ENCODE measurements at places on chromosomes 11 and 22. TPM values are rescaled to one million over a fixed set of nuclear protein-coding genes. Genes with fewer than 3 reads are reported as not detected.

DNA sequence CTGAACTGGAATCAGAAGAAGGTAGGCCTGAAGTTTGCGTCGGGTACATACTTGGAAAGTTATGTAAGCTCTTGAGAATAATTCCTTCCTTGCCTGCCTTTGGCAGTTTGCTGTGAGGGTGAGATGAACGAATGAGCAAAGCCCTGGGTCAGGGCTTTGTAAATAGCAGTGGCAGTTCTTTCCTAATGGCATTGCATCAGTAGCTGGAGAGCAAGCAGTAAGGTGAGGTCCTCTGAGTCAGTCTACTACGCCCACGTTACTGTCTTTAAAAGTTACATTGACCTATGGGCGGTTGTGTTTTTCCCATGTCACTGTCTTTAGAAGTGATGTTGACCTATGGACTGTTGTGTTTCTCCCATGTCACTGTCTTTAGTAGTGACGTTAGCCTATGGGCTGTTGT is 179.1 kb upstream of the E2F8 start:
- DNase-seq: no peak

DNA sequence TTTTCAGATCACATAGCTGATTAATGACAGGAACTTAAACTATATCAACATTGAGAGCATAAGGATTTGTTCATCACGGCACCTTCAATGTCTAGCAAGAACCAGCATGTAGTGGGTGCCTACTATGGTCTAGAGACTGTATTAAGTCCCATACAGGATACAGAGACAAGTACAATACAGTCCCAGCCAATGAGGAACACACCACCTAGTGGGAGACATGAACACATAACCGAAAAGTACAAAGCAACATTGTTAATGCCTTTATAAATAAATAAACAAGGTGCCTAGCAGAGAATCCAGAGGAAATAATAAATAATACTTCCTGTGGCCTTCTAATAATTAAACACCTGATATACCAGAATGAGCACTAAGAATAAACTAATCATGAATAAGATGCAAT is 87.7 kb upstream of the OPCML start:
- no peak for DNase-seq

DNA sequence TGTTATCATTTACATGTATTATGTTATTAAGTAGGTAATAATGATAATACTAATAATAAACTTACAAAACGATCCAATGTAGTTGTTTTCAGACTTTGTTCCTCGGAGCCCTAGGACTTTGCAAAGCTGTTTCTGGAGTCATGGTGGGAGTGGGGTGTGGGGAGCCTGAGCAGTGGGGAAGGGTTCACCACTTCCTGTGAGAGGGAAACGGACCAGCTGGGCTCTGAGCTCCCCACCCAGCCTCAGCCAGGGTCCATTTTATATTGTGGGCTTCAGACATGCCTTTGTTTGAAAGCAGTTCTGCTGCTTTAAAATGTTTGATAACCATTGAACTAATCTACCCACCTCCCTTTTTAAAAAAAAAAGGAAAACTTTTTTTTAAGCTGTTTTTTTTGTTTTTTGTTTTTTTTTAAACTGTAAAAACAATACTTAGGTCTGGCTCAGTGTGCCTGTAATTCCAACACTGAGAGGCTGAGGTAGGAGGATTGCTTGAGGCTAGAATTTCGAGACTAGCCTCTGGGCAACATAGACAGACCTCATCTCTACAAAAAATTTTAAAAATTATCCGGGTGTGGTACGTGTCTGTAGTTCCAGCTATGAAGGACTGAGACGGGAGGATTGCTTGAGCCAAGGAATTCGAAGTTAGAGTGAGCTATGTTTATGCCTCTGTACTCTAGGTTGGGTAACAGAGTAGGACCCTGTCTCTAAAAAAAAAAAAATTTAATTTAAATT is 7.0 kb downstream of the SERPING1 start:
- DNase-seq: no peak

- DNase-seq: no peak
These were observed 227.0 kb upstream of the POU2AF2 start for GRCh38 chr11:111018566-111018965.

DNA sequence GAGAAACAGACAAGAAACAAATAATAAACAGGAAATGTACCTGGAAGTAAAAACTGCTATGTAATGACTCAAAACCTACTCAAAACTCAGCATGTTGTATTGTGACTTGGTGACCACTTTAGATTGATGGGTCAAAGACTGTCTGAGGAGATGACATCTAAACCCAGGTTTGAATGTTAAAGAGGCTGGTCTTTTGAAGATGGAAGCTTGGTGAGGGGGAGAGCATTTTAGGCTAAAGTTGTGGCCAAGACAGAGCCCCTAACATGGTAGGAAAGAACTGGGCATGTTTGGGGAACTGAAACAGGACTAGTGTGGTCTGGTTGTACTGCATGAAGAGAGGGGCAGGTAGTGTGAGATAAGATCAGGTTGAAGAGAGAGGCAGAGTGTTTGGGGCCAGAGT is 85.3 kb upstream of the MYO18B start:
- DNase-seq: no peak

DNA sequence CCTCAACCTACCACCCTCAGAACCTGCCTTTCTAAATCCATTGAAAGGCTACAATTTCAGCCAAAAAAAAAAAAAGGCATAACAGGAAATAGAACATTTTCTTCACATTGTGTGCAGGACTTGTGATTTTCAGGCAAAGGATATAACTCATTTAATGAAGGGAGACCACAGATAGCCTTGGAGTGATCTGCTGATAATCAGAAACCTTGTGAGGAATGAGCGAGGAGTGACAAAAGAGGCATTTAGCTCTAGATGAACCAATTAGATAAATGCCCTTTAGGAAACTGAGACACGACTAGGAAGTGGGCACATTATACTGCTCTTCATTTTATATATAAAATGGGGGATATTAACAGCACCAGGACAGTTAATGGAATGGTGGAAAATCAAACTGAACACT is 216.5 kb upstream of the GRIA4 start:
- DNase-seq: no peak

DNA sequence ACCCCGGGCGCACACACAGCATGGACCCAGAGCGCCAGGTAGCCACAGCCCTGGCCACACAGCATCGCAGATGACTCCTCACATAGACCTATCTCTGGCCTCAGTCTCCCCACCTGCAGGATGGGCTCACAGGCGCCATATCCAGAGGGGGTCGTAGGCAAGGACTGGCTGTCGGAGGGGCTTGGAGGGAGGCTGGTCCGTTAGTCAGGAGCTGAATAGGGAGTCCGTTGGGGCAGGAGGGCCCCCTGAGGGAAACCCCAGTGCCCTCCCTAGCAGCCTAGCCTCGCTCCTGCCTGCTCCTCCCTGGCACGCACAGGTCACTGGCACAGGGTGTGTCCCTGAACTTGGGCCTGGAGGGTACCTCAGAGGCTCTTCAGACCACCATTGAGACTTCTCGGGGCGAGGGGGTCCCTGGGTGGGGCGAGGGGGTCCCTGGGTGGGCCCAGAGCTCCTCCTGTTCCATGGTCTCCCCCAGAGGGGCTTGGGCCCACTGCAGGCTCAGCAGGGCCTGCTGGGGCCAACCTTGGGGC is 2.0 kb downstream of the PLXNB2 start:
- DNase-seq: no peak

- no peak for DNase-seq
These were observed 440.3 kb downstream of the ETS1 start for GRCh38 chr11:128146926-128147605.

GRCh38 chr22:50329236-50329635 is 2.4 kb upstream of the DENND6B start:
- DNase-seq: no peak

- peak; percentile 70 for DNase-seq
These were observed 77.2 kb upstream of the AKIP1 start for GRCh38 chr11:8833568-8834315.

DNA sequence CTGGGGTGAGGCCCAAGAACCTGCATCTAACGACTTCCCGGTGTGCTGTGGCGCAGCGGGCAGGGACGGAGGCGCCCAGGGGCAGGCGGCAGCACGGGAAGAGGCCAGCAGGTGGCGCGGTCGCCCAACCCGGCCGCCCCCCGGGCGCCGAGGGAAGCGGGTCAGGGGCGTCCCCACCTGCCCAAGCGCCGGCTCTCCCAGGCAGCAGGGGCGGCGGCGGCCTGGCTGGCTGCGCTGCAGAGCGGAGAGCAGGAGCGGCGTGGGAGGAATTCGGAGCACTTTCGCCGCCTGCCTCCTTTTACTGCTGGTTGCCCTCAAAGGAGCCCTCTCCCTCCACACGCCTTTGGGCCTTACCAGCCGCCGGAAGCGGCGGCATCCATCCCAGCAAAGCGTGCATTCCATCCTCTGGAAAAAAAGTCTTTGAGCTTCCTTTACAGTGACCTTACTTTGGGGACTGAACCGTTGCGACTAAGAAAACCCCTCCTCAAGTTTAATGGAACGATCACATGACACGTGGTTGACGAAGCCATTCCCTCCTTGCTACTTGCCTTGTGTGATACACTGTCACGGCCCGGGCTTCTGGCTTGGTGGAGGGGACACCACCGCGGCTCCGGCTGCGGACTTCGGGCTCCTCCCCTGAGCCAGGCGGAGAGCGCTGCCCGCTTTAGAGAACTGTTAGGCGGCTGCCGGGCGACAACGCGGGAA is 106.8 kb upstream of the CLMP start:
- DNase-seq: peak; percentile 93

- no peak for DNase-seq
These were observed 120.1 kb upstream of the LRRC4C start for GRCh38 chr11:41579546-41579945.

DNA sequence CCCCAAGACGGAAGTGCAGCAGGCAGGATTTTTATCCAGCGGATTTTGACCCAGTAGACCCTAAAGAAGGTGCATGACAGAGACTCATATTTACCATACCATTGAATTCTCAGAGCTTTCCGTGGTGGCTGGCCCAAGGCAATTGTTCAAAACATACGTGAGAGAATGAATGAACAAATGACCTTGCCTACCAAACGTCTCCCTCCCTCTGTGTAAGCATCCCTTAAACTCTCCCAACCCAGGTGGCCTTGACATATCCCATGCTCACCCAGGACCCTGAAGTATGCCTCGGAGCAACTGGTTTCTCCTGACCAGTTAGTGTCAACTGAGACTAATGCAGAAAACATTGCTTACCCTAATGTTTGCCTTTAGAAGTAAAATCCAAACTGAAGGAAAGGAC is 154.9 kb downstream of the TEAD1 start:
- no peak for DNase-seq

DNA sequence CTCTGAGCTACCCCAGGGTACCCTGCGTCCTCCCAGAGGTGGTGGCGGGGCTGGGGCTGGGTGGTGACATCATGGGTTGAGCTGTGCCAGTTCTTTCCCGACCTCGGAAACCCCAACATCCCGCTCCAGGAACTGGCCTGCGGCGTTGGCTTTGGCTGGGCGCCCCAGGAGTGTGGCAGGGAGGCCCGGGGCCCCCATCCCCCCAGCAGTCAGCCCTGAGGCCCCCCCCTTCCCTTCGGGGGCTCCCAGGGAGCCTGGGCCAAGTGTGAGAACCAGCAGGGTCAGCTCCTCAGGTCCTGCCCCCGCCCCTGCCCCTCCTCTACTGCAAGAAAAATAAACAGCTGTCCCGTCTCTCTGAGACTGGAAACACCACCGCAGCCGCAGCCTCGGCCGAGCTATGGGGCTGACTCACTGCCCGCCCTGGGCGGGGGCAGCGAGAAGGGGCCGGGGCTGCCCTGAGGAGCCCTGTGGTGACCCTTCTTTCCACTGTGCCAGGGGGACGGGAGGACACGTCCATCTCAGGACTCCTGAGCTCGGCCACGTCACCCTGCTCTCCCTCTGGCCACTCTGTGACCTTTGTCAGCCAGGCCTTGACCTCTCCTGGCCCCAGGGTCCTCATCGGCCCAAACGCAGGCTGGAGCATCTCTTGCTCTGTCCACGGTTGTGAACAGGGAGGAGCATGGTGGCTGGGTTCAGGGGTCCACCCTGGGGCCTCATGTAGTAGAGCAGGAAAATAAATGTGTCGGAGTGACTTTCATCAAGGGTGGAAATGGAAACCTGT is 73.4 kb downstream of the WNT7B start:
- no peak for DNase-seq

GRCh38 chr11:45456686-45457085 is 170.5 kb upstream of the SYT13 start:
- DNase-seq: no peak

Gene SEC14L6
- 1.6 TPM for total RNA-seq

Gene POTEH
- not detected for total RNA-seq

Gene RAB36
- 2.9 TPM for total RNA-seq

Gene DTX4
- 16.6 TPM for total RNA-seq

Gene DDI1
- not detected for total RNA-seq

Gene OR5AN1
- not detected for total RNA-seq
